ENCODE measurements at places on chromosomes 3 and 15. TPM values are rescaled to one million over a fixed set of nuclear protein-coding genes. Genes with fewer than 3 reads are reported as not detected.

The PLCH1 gene
- polyA plus RNA-seq, result 1.9 TPM

The SLC24A5 gene
- not detected for polyA plus RNA-seq

The KIF7 gene
- polyA plus RNA-seq, result 1.9 TPM

- DNase-seq, result no peak
Observed at GRCh38 chr15:69548395-69549180, 96.0 kb downstream of the RPLP1 start.

DNA sequence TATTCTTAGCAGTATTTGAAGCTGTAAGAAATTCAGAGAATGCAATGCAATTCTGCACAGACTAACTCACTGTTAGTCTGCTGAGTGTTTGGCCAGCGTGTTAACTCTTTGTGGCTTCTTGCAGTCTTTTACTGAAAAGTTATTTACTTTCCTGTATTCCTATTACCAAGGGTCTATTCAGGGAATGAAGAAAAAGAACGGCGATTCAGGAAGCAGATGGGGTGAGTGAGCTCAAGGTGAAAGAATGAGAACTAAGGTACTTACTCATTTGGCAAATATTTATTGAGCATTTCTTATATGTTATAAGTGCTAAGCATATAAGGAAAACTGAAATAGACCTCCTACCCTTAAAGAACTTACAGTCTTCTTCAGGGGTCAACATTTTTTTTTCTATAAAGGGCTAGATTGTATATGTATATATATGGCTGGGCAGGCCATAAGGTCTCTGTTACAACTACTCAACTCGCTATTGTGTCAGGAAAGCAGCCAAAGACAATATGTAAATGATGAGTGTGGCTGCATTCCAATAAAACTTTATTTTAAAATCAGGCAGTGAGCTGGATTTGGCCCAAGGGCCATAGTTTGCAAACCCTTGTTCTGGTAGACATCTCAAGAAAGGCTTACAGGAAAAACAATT, 271.9 kb upstream of the GADL1 start:
- DNase-seq, result no peak

- peak; percentile 60 for DNase-seq
Observed at GRCh38 chr15:88648357-88649214, 9.8 kb downstream of the ISG20 start.

- DNase-seq, result no peak
Observed at GRCh38 chr15:63483521-63484371, 20.6 kb upstream of the USP3 start.

All from sigmoid colon (tissue), 7 donors.